Natural killer cell treated with Interleukin-12 subunit alpha and Interleukin-12 subunit beta and Interleukin-15 and Interleukin-18, amount 100 ng/mL, for 72 hours (primary cell): ENCODE measurements at places on chromosomes 11 and 22.
A peak's percentile ranks its signal among the peaks of the same experiment; 100 is the strongest.

GRCh38 chr11:123197711-123198110 lies 2.7 kb upstream of the CLMP start:
- DNase-seq, result no peak

DNA sequence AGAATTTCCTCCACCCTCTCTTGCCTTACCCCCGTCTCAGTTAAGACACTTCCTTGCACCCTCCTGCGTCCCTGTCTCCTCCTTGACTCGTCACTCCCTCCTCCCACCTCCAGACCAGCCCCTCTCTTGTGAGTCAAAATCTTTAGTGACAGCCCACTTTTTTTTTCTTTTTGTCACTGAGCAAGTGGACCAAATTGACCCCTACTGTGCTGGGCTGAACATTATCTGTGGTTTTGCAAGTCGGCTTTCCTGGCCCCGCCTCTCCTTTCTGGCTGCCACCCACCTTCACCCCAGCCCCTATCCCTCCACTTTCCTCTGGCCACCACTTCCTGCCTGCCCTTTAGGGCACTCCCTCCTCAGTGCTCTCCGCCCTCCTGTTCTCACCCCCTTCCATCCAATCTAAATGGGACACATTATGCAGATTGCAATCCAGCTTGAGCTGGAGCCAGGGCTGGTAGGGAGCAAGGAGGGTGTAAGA lies at the start of gene APLNR:
Gene APLNR (minus strand): TSS at position 47 of the 478 bp plus-strand sequence. CDS start 246 bp downstream, outside the sequence.
- DNase-seq, result no peak

DNA sequence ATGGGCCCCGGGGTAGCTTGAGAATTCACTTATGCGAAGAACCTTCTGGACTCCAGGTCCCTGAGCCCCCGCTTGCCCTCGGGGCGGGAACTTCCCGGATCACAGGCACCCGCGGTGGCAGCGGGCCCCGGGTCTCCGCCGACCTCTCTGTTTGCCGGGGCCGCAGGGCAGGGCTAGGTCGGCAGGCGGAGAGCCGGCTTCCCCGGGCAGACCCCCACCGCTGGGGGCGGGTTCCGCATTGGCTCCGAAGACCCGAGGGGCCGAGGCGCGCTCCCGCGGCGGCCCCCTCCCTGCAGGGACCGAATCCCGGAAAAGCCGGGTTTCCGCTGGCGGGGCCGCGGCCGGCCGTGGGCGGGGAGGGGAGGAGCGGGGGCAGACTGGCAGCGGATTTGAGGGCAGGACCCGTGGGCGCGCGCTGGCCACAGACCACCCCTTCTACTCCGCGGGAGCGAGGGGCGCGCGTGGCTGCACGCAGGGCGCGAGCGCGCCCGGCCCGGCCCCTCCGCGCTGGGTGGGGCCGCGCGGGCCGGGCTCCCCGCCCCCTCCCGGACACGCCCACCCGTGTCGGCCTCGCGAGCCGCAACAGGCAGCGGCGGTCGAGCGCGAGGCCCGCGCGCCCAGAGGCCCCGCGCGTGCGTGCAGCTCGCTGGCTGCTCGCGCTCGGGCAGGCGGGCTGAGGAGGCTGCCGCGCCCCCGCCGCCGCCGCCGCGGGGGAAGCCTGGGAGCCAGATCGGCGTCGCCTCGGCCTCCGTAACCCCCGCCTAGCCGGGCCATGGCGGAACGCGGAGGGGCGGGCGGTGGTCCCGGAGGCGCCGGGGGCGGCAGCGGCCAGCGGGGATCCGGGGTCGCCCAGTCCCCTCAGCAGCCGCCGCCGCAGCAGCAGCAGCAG lies at the start of gene PACS1:
Gene PACS1 (plus strand): TSS at position 558 of the 889 bp plus-strand sequence. CDS start 215 bp downstream, at position 773.
- peak; percentile 94 for DNase-seq

DNA sequence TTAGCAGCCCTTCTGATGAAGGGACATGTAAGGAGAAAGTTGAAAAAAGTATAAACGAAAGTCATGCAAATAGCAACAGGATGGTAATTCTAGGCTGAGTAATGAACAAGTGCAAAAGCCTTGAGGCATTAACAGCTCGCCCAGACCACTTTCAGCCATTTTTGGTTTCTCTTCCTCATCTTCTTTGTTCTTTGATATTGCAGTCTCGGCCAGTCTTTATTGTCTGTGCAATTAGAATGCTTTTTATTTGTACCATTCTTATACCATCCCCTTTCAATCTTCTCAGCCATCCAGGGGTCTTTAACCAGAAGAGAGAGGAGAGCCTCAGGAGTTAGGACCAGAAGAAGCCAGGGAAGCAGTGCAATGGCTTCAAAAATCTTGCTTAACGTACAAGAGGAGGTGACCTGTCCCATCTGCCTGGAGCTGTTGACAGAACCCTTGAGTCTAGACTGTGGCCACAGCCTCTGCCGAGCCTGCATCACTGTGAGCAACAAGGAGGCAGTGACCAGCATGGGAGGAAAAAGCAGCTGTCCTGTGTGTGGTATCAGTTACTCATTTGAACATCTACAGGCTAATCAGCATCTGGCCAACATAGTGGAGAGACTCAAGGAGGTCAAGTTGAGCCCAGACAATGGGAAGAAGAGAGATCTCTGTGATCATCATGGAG lies 7.3 kb downstream of the TRIM34 start:
- DNase-seq, result no peak

DNA sequence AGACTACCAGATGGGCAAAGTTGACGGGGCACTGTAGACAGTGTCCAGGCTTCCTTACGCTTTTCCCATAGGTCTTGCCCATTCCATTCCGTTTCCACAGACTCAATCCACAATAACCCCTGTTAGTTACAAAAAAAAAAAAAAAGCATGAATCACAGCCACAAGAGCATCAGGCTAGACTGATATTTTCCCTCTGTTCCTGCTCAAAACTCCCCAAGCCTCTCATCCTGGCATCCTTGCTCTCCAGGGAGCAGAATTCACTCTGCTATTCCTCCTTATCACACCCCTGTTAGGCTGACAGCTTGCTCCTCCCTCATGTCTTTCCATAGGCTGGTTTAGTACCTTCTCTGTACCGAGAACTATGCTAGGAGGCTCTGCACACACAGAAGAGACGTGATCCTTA lies 42.2 kb downstream of the TMEM123 start:
- no peak for DNase-seq

DNA sequence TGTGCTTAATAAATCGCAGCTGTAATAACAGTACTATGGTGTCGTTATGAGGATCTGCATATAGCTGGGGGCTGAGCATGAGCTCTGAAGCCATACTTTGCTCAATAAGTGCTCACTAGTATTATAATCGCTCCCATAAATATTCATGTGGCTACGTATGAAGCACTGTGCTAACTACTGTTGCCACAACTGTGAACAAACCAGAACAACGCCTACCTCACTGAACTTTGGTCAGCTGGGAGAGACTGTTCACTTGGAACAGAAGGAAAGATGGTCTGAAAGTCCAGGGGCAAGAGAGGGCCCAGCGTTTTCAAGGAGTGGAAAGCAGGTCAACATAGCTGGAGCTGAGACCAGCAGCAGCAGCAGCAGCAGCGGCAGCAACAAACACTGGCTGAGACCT lies 141.6 kb downstream of the EFCAB6 start:
- DNase-seq, result no peak

DNA sequence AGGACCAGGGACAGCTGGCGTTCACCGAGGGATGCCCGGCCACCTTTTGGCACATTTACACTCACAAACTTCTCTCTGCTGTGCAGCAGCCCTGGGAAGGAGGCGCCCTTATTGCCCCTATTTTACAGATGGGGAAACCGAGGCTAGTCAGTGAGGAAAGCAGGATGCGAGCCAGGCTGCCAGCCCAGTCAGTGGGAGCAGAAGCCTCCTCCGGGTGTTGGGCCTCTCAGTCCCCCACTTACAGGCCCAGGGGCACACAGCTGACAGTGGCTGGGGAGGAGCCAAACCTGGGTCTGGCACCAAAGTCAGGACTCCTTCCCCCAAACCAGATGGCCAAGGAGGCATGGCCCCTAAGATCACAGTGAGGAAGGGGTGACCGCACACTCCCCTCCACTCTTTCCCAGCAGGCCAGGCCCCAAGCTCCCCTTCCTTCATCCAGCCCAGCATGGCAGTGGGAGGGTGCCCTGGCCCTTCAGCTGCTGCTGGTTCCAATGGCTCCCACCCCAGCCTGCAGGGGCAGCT lies 121.4 kb upstream of the ANO1 start:
- DNase-seq, result no peak

GRCh38 chr22:38638728-38639127 lies 17.5 kb downstream of the FAM227A start:
- no peak for DNase-seq

DNA sequence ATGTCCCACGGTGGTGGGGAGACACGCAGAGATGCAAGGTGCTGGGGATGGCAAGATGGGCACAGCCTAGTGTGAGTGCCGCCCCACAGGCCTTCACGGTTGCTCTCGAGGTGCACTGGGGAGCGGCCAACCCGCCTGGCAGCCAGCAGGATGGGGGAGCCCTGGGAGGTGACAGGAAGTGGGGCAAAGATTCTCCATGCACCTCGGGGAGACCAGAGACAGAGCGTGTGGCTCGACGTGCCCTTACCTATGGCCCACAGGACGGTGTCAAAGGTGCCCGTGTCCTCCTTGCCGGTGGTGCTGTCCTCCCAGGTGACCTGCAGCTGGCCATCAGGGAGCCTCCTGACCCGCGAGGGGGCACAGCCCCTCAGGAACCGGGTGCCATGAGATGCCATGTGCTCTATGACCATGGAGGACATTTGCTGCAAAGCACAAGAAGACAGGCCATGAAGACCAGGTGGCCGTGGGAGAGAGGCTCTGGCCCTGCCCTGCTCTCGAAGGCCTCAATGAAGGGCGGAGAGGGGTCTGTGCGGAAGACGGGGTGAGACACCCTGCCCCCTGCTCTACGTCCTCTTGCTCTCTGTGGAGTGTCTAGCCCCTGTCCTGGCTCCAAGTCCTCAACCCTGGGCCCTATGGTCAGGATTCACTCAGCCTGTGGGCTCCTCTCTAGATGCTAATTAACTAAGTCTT lies 40.6 kb upstream of the GNB1L start:
- no peak for DNase-seq
